ENCODE measurements at places on chromosomes 5 and 9.

DNA sequence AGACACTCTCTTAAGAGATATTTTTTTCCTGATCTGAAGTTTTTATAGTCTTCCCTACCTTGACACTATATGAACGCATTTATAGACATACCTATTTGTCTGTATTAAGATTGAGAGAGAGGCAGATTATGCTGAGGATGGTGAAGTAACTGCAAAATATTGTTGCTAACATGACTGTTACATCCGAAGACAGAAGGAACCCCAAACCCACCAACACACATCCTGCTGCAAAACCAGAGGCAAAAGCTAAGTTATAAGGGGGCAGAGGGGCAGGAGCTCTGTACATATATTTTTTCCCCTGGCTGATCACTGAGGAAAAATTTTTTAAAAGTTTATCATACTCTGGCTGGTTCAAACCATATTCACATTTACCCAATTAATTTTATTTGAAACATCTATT is 279.0 kb downstream of the MLLT3 start:
- no peak for DNase-seq

DNA sequence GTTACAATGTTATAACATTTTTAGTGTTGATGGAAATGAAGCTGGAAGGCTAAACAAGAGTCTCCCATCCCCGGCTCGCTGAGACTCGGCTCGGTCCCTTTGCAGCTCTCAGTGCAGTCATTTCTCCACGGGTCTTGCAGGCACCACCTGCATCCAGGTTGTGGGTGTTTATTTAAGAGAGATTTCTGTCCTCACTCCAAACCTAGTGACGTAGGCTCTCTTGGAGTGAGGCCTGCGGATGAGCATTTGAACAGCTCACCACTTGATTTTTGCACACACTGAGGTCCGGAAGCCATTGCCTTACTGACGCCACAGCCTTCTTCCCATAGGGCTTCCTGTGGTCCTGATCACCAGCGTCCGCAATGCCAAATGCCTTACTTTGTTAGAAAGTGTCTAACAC is 197.7 kb upstream of the OTULINL start:
- DNase-seq, result no peak

- DNase-seq, result no peak
These were observed 15.1 kb downstream of the ABCA2 start for GRCh38 chr9:137012694-137013570.

DNA sequence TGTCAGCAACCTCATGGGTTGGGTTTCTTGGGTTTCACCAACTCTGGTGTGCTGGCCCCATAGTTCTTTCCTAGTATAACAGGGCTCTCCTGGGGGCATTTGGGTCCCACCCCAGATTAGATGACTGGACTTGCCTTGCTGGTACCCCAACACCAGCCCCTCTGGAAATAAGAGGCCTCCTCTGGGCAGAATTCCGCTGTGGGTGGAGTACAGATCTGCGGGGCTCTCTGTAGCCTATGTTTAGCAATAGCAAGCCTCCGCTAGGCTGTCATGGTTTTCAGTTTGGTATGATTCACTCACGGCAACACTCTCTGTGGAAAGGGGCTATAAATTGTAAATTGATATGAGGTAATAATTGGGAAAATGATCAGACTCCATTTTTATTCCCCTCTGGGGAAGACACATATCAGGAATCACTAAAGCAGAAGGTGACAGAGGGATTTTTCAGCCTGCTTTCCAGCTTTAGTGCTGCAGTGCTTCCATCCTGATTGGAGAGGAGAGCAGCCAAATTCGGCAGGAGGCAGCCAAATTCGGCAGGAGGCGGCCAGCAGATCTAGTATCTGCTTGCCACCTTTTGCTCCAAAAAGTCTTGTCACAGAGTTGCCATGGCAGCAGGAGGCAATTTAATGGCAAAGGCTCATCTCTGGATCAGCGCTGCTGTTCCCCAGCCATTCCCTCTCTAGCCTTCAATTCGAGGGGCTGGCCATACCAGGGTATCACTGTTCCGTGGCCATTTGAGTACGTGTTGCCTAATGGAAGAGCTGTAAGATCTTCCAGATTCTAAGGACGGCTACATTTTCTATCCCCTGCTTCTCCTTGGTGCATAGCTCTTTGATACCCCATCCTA is 84.6 kb downstream of the SLC44A1 start:
- no peak for DNase-seq

DNA sequence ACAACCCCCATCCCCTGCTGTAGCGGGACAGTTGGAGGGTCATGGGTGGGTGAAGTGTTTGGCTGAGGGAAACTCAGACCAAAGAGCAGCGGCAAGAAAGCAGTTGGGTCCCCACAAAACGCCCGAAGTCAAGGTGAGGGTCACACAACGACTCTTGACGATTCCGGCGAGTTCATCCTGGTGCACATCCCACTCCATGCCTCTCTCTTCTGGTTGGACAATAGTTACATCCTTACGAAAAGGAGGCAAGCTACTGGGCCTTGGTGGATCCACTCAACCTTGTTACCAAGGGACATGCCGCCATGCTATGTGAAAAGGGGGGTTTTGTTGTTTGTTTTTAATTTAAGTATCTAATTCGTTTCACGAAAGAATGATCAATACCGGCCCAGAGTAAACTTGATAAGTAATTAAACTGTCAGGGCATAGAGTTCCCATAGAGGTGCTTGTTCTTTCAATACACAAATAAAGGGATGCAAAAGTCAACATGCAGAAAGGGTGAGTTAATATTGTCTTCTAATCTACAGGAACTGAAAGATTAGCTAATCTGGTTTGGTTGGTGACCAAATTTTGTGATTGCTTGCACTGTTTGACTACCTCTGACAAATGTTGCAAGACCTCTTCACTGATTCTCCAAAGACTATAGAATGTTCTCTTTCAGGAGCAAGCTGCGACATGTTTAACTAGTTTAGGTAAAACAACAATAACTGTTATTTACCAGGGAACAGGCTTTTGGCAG is 732 bp upstream of the SMIM15 start:
- DNase-seq, result no peak

DNA sequence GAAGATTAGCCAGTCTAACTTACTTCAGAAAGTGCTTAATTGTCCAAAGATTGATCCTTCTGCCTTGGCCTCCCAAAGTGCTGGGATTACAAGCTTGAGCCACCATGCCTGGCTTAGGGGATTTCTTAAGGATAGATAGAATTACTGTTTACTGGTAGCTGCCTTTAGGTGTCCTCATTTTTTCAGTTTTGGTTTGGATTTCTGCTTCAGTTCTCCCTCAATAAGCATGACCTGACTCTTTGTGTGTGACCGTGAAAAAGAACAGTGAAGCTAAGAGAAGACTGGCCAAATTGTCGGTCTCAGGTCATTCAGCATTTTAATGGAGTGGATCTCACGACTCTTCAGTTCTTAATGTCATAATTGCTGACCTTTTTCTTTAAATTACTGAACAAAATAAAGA is 22.9 kb upstream of the CMYA5 start:
- DNase-seq, result no peak

DNA sequence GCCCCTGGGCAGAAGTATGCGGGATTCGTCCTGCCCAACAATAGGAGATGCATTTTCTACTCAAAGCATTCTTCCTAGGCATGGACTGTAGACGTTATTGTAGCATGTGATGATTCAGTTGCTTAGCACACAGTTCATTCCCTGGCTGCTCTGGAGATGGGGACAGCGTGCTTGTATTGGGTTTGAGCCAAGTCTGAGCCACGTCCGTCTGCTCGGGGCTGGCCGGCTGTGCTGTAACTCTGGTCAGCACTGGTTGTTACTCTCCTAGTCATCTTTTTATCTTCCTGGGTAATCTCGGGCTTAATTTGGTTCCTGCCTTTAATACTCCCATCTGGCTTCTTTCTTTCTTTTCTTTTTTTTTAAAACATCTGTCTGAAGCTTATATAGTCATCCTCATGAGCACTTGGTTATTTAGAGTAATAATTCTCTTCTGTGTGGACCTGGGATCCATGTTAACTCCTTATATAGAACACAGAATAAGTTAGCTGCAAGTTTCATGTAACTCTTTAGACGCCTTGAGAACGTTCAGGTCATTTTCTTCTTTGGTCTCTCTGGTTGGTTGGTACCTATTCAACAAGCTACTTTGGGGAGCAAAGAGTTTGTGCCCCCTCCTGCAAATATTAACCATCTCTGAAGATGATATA is 118.8 kb upstream of the RPS23 start:
- DNase-seq, result no peak

DNA sequence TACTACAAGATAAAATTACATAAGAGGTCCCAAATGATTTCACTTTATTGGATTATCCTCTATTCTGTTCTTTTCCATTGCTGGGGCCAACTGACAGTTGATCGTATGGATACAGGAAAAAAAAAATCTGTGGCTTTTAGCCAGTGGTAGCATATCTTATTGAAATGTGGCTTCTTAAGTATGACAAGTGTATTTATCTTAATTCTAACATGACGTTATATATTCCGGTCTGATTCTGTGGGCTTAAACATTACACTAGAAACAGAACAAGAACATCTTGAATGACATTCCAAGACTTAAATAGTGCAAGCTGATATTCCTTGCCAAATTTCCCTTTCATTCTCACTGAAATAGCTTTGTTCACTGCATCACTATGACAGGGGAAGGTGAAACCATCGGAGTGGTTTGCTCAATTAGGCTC is 117.9 kb downstream of the INSYN2B start:
- no peak for DNase-seq

GRCh38 chr5:37121465-37121864 is 127.7 kb downstream of the CPLANE1 start:
- DNase-seq, result no peak

DNA sequence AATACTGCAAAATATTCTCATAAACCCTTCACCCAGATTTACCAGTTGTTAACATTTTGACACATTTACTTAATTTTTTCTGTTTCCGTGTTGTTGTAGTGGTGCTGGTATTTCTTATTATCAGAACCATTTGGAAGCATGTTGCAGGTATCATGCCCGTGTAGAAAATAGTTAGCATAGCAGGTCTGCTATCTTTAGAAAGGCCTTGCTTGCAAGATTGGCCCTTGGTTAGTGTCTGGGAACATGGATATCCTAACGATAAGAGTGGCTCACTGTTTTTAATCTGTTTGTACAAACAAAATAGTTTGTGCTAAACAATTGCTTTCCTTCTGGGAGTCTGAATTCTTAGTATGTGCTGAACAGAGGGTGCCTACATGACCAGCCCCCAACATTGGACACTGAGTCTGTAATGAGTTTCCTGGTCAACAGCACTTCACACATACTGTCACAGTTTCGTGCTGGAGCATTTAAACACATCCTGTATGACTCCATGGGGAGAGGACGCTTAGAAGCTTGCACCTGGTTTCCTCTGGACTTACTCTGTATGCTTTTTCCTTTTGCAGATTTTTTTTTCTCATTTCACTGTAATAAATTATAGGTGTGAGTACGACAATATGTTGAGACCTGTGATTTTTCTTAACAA is 66.9 kb downstream of the MAN2A1 start:
- DNase-seq, result no peak

- DNase-seq, result no peak
These were observed 60.5 kb upstream of the SHISAL2B start for GRCh38 chr5:64629841-64630240.

DNA sequence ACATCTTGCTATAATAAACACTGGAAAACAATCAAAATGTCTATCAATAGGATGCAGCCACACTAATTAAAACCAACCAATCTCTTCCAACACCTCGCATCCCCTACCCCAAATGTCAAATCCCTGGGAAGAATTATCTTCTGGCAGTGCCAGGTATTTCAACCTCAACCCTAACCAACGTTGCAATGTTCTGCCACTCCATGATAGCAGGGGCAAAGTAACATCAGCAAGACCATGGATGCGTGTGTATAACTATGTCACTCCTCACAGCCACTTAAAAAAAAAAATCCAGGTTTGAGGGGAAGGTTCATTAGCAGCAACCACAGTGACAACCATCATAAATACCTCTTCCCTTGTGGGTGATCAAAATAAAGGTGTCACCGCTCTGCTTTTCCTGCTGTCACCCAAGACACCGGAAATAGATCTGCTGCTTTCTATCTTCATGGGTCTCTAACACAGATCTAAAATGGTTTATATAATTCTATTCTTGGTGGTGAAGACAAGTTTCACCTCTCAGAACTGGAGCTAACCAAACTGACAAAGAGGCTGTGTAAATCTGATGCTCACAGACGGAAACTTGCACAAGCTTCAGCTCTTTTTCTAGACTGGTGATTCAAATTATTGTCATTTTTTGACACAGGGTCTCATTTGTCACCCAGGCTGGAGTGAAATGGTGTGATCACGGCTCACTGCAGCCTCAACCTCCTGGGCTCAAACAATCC is 9.9 kb downstream of the HSPA9 start:
- DNase-seq, result no peak

DNA sequence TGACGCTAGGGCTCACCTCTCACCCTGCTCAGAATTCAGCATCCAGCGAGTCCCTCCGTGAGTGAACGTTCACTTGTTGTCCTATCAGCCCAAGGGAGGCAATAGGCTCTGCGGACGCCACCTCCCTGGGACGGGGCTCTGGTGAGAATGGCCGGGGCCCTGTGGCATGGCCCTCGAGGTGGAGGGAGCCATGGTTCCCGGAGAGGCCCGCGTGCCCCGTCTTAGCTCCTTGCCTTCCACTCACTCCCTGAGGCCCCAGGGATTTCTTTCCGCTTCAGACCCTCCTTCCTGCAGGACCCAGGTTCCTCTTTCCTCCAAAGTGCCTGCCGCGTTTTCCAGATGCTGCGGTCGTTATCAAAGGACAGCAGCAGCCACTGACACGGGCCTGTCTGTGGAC is 21.5 kb downstream of the EXOC3 start:
- DNase-seq, result no peak

- no peak for DNase-seq
These were observed 99.3 kb downstream of the SLIT3 start for GRCh38 chr5:169201597-169201996.

GRCh38 chr9:91035825-91036208 is 234.2 kb downstream of the SYK start:
- DNase-seq, result no peak

GRCh38 chr5:39934830-39935229 is 510.1 kb upstream of the DAB2 start:
- no peak for DNase-seq

DNA sequence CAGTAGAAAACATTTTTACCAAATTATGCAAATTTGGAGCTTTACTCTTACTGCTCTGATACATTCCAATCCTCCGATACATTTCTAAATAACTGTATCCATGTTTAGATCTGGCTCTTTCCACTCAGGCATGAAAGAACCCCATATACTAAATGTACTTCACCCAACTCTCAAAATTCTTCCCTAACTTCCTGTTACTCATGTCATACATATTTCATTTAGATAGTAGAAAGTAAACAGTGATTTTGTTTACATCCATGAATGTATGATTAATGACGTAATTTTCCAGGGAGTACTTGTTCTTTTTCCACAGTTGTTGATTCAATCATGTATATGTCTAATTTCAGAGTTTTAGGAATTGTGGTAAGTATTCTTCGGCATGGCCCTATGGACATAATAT is 1426.5 kb upstream of the C9orf72 start:
- no peak for DNase-seq

DNA sequence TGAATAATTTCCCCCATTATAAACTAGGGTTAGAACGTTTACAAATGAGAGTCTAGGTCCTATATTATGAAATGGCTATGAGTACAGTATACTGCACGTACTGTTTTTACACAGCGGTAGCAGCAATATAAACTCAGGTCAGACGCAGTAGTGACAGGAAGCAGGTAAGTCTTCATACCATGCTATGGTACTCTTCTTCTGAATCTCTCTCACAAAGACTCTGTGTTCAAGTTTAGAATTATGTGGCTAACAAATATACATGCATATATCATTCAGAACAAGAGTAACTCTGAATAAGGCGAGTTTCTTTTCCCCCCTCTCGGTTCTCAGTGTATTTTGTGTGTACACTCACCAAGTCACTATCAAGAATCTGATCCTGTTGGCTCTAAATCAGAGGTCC is 114.9 kb upstream of the KLF9 start:
- DNase-seq, result no peak

GRCh38 chr5:15776346-15776745 is 276.4 kb downstream of the FBXL7 start:
- no peak for DNase-seq

Data from stimulated activated CD4-positive, alpha-beta T cell treated with anti-CD3 and anti-CD28 coated beads, Interleukin-1b, Interleukin-23, amount 100 ng/mL, for 1 hour (primary cell).